ENCODE measurements at places on chromosomes 13 and 19.

GRCh38 chr19:29006057-29006735 lies 206.8 kb downstream of the UQCRFS1 start:
- DNase-seq, result no peak

GRCh38 chr19:43798546-43799409 lies 3.5 kb downstream of the LYPD5 start:
- DNase-seq, result peak; percentile 21

DNA sequence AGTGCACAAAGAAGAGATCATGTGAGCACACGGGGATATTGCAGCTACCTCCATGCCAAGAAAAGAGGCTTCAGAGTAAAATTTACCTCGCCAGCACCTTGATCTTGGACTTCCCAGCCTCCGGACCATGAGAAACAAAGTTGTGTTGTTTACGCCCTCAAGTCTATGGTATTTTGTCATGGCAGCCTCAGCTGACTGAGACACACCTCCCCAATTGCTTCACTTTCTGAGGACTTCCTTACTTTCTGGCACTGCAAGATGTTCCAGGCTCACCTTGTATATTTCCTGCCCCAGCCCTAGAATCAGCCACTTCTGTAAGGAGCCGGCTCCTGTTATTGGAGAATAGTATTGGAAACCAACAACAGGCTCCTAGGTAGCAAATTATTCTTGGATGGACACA lies 6.6 kb upstream of the CEBPG start:
- DNase-seq, result no peak

GRCh38 chr13:30398601-30399072 lies 23.7 kb upstream of the UBE2L5 start:
- no peak for DNase-seq

GRCh38 chr19:55189403-55189835 lies 9.3 kb upstream of the SYT5 start:
- DNase-seq, result no peak

GRCh38 chr13:109883181-109884180 lies 97.1 kb upstream of the IRS2 start:
- no peak for DNase-seq

DNA sequence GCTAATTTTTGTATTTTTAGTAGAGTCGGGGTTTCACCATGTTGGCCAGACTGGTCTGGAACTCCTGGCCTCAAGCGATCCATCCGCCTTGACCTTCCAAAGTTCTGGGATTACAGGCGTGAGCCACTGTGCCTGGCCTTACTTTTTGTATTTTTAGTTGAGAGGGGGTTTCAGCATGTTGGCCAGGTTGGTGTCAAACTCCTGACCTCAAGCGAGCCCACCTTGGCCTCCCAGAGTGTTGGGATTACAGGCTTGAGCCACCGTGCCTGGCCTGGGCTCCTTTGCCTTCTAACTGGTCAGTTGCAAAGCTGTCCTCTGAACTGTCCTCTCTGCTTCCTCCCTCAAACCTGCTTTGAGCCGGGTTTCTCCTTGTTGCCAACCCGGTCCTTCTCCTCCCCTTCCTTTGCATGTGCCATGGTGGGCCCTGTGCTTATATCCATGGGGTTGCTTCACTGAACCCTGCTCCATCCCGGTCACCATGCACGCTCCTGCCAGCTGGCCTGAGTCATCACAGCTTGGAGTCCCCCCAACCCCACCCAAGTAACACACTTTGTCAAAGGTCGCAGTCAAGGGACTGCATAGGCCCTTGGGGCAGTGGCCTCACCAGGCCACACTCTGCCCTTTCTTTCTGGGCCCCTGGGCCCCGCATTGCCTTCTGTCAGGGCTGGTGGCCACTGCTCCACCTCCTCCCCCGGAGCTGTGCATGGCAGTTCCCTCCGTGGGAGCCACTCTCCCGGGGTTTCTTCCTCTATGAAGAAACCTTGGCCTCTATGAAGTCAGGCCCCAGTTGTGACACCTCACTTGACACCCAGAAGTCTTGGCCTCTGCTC lies 21.2 kb downstream of the WTIP start:
- DNase-seq, result no peak

GRCh38 chr19:56294549-56294948 lies 20.1 kb downstream of the ZSCAN5A start:
- no peak for DNase-seq

DNA sequence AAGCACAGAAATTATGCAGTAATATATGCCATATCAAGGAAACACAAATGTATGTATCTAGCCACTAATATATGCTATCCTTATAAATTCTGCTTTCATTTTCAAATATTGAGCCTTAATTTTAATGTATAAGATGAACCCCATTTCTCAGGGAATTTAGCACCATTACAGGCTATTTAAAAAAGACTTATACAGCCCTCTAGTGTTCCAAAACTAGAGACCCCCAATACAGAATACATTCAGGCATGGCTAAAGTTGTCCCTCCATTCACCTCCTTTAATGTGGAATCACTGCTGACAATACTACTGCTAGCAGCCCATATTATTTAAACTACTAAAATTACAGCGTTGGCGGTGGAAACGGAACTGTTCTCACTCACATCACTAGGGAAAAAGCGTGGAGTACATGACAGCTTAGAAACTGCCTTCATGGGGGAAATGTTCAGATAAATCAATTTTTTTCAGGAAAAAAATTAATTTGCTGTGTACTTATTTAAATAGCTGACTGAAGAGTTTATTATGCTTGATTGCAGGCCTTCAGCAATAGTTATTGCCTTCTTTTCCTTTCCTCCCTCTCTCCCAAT lies 541.0 kb downstream of the PCDH9 start:
- no peak for DNase-seq

DNA sequence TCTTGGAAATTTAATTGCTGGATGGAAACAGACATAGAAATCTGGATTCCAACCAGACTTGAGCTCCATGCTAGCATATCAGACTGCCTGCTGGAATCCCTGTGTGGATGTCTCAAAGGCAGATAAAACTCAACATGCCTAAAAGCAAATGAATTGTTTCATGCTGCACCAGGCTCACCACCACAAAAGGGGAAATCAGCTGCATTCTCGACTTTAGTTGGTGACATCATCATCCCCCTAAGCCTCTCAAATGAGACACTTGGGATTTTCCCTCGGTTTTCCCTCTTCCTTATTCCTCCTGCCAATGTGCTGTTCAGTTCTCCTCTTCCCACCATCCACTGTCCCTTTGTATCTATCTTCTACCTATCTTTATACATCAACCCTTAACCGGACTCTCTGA lies 134.3 kb downstream of the ZDHHC20 start:
- DNase-seq, result no peak

Measured in activated T-helper 1 cell treated with anti-CD3 and anti-CD28 coated beads, Interleukin-2, amount 50 U/mL, for 16 hours (primary cell).